ENCODE measurements at places on chromosomes 1 and 21. TPM values are rescaled to one million over a fixed set of nuclear protein-coding genes. Genes with fewer than 3 reads are reported as not detected.

DNA sequence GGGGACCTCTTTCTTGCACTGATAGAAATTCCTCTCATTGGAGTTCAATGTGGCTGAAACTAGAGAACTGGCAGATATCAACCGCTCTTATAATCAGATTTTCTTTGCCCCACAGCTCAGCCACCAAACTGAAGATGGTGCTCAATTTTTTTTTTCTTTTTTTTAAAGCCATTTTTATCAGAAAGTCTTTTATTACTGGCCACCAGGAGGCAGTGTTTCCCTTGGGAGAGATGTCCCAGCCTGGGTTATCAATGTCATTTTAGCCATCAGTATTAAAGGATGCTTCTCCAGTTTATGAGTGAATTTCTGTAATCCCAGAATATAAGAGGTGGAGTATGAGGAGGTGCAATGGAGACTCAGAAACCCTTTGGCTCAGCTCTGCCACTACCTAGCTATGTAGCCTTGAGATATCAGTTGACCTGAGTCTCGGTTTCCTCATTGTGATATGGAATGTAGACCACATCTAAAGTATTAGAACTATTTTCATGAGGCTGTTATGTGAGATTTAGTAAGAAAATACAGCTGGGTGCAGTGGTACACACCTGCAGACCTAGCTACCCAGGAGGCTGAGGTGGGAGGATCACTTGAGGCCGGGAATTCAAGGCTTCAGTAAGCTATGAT, 27.6 kb downstream of the CD244 start:
- H3K27me3 ChIP-seq: no peaks in the 10 kb centered on the region
- H3K4me3 ChIP-seq: no peak overlapping the region
- peaks cover 83% of the 10 kb centered on the region for H3K36me3 ChIP-seq

DNA sequence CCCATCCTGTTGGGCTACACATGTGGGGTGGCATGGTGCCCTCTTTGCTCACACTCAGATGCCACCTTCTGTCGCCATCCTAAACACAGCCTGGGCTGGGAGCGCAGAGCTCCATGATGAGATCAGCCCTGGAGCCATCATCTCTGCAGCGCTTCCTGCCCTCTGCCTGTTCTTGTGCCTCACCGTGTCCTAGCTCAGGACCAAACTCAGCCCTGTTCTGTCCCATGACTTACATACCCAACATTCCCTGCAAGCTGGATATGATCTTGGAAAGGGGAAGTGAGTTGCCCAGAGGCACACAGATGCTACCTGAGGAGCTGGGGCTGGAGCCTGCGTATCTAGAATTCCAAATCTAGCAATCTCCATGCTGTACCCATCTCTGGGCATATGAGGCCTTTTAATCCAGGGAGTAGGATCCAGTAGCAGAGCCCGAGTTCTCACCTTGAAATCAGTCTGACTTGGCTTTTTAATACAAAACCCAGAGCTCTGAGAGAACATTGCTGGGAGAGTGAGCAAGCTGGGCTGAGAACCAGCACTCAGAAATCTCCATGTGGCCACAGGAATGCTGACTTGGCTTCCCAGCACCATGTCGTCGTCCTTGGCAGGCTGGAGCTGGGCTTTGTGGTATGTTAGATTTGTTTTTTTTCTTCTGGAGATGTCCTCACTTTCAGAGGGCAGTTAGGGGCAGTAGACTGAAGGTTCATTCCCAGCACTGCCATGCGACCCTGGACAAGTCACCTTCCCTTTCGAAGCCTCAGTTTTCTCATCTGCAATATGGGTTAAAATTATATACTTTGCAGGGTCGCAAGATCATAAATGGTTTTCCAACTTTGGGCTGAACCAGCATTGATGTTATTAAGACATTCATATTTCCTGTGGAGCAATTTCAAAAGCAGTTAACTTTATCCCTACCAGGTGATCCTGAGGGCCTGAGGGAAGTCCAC, 2.6 kb downstream of the ALPL start:
- H3K27ac ChIP-seq: no peak overlapping the region
- no peak overlapping the region for H3K4me3 ChIP-seq
- H3K36me3 ChIP-seq: no peaks in the 10 kb centered on the region
- H3K27me3 ChIP-seq: peaks cover 16% of the 10 kb centered on the region

DNA sequence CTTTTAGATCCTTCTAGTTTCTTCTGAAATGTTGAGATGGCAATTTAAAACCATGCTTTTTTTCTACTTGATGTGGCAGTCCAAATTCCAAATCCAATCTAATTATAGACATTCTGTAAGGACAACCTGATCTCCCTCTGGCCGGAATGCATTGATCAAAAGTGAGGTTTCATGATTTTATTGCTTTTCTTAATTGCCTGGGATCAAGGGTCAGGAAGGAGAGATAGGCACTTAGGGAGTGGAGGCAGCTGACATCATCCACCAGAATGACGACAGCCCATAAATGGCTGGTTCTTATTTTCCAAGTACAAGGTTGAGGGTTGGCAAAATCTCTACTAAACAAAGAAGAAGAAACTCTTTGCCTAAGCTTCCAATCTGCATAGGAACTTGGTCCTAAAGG, 46.4 kb upstream of the SCCPDH start:
- no peaks in the 10 kb centered on the region for H3K4me1 ChIP-seq
- H3K36me3 ChIP-seq: no peaks in the 10 kb centered on the region
- no peak overlapping the region for H3K4me3 ChIP-seq
- DNase-seq: no peak
- H3K27ac ChIP-seq: no peak overlapping the region

DNAJC8 gene
- total RNA-seq: 85.3 TPM

KCNT2 gene
- total RNA-seq: not detected

- DNase-seq: no peak
- H3K4me3 ChIP-seq: no peak overlapping the region
- H3K36me3 ChIP-seq: no peaks in the 10 kb centered on the region
- no peaks in the 10 kb centered on the region for H3K27me3 ChIP-seq
- H3K27ac ChIP-seq: no peak overlapping the region
Observed at GRCh38 chr1:187264995-187265602, 436.4 kb downstream of the PLA2G4A start.

CYB5RL gene
- total RNA-seq: 5.6 TPM

MASP2 gene
- not detected for total RNA-seq

AKR7A3 gene
- 1.5 TPM for total RNA-seq

DNA sequence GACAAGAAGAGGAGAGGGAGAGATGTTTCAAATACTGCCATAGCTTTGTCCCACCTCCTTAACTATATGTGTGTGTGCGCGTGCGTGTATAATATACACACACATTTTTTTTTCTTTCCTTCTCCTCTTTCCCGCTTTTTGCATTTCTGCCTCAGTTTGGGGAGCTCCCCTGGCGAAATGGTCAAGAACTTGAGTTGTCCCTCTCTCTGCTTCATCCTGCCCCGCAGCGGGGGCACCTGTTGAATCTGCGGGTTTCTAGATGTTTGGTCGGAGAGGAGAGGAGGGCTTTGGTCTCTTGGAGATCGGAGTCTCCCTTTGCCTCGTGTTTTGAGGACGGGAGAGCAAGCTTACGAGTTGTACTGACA, 504 bp downstream of the SCCPDH start:
- H3K27me3 ChIP-seq: no peaks in the 10 kb centered on the region
- no peaks in the 10 kb centered on the region for H3K36me3 ChIP-seq
- peak overlapping the region; percentile 62 for H3K4me3 ChIP-seq

DNA sequence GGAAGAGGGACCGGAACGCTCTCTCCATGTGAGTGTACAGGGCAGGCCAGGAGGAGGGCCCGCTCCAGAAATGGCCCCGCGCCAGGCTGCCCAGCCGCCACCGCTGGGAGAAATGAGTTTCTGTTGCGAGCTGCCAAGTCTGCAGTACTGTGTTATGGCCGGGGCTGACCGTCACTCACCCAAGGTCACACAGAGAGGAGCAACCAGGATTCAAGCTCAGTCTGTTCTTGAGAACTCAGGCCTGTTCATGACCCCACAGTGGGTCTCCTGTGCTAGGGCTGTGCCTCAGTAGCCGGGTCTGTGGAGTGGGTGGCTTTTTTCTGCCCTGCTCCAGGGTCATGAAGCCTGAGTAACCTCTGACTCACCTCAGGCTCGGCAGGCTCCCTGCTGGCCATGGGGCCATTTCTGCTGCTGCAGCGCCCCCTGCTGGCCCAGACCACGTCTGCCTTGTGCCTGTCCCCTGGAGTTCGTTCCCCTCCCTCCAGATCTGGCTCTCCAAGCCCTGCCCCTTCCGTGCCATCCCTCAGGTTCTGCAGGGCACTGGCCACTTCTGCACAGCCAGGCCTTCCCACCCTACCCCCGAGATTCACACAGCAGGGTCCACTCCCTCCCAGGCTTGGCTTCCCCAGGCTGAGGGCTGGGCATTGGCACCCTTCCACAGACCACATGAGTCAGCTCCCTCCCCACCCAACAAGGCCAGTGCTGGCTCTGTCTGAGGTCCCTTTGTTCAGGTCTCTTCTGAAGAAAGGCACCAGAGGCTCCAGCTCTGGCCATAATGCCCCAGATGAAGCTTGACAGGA, 51.8 kb downstream of the EDN2 start:
- H3K27ac ChIP-seq: no peak overlapping the region
- DNase-seq: peak; percentile 72
- no peaks in the 10 kb centered on the region for H3K36me3 ChIP-seq
- no peaks in the 10 kb centered on the region for H3K4me1 ChIP-seq
- H3K27me3 ChIP-seq: no peaks in the 10 kb centered on the region

- peaks cover 12% of the 10 kb centered on the region for H3K36me3 ChIP-seq
- no peak overlapping the region for H3K4me3 ChIP-seq
- H3K27me3 ChIP-seq: no peaks in the 10 kb centered on the region
Observed at GRCh38 chr1:33296824-33297223, 24.1 kb downstream of the A3GALT2 start.

GRCh38 chr21:36564647-36565046, 84.7 kb upstream of the CLDN14 start:
- no peak overlapping the region for H3K27ac ChIP-seq
- H3K4me1 ChIP-seq: no peaks in the 10 kb centered on the region
- no peak overlapping the region for H3K4me3 ChIP-seq
- no peak for DNase-seq
- no peaks in the 10 kb centered on the region for H3K27me3 ChIP-seq

DNA sequence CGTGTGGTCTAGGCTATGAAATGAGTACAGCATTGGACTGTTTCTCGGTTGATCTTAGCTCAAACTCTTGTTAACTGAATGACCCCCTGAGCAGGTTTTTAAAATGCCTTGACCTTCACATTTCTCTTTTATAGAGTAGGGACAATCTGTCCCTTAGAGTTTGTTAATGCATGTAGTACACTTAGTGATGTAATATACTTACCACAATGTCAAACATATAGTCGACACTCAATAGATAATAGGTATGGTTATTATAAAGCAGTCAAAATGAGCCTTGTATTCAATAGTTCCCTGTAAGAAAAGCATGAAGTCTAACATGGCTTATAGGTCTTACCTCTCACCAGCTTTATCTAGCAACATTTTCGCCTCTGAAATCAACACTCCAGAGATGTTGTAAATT, 161.0 kb upstream of the RUNX1 start:
- H3K4me3 ChIP-seq: no peak overlapping the region
- H3K27ac ChIP-seq: no peak overlapping the region
- no peak for DNase-seq
- peaks cover 2% of the 10 kb centered on the region for H3K27me3 ChIP-seq

FAM177B gene
- not detected for total RNA-seq

FCRLB gene
- total RNA-seq: 3.6 TPM

DNA sequence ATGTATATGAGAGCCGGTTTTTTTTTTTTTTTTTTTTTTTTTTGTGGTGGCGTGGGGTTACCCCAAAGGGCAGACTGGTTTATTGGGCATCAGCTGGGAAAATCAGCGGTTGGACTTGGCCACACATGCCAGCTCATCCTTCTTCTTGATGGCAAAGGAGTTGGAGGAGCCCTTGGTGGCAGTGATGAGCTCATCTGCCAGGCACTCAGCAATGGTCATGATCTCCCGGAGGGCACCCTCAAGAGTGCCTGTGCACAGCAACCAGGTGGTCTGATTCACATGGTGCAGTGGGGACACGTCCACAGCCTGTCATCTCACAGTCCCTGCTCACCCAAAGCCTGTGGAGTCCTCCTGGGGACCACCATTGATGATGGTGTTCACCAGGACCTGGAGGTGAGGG, 62.0 kb downstream of the MRPS6 start:
- no peak overlapping the region for H3K4me3 ChIP-seq
- H3K27ac ChIP-seq: no peak overlapping the region
- no peak for DNase-seq

MEGF6 gene
- total RNA-seq: 5.1 TPM

MPL gene
- total RNA-seq: 1.7 TPM

DNA sequence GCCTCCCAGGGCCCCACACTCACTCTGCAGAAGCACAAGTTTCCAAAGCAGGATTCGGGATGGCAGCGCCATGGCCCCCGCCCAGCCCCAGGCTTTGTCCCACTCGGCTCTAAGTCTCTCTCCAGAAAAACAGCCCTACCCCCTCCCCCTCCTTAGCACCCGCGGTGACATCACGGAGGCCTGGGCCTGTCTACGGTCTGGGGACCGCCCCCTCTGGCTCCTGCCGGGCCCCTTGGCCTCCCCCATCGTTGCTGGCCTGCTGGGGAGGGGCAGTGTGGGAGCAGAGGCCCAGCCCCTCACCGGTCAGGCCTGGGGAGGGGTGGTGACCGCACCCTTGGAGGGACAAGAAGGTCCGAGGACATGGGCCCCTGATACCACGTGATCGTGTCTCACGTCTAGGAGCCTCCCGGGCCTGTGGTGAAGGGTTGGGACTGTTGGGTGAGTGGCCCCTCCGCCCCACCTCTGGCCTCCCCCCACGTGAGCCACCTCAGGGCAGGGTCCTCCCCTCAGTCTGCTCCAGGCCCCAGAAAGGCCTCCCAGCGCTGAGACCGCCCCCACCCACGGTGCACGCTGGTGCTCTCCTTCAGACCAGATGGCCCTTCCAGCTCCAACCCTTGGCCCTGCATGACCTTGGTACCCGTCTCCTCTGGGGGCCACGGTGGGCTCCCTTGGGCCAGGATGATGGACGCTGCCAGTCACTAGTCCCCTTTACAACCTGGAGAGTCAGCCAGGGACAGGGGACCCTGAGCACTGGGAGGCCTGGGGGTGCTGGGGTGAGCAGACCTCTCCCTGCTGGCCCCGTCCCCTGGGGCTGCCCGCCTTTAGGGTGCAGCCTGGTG, at the start of gene MXRA8:
TSS of gene MXRA8 (minus strand) at position 123 of the 839 bp plus-strand sequence. CDS start at position 72, 51 bp downstream.
- peaks cover 22% of the 10 kb centered on the region for H3K4me1 ChIP-seq
- no peaks in the 10 kb centered on the region for H3K36me3 ChIP-seq
- peaks cover 26% of the 10 kb centered on the region for H3K27me3 ChIP-seq
- no peak within 1 kb of the TSS for H3K27ac ChIP-seq
- no peak within 1 kb of the TSS for H3K4me3 ChIP-seq

DNA sequence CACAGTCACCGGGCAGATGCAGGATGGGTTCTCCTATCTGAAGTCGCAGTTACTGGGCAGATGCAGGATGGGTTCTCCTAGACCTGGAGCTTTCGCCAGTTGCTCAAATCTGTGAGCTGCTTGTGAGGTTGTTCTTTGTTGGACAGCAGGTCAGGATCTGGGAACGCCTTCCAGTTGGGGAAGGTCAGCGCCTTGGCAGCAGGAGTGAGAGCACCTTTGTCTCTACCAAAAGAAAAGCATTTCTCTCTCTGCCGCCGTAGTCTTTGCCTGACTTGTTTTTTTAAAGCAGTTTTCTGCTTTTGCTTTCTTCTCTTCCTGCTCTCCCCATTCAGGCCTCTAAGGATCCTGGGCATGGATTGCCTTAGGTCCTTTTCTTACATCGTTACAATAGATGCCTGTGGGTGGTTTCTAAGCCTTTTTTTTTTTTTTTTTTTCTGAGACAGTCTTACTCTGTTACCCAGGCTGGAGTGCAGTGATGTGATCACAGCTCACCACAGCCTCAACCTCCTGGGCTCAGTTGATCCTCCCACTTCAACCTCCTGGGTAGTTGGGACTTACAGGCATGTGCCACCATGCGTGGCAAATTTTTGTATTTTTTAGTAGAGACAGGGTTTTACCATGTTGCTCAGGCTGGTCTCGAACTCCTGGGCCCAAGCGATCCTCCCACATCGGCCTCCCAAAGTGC, 15.7 kb downstream of the PEX14 start:
- H3K36me3 ChIP-seq: peaks cover 3% of the 10 kb centered on the region
- no peak overlapping the region for H3K4me3 ChIP-seq
- H3K4me1 ChIP-seq: peaks cover 7% of the 10 kb centered on the region
- H3K27me3 ChIP-seq: no peaks in the 10 kb centered on the region
- DNase-seq: no peak
- H3K27ac ChIP-seq: no peak overlapping the region
